T1000 (cell line): ENCODE measurements at places on chromosomes 2 and 18.

GRCh38 chr2:219609149-219609750 is 11.6 kb downstream of the STK11IP start:
- no peak for DNase-seq

DNA sequence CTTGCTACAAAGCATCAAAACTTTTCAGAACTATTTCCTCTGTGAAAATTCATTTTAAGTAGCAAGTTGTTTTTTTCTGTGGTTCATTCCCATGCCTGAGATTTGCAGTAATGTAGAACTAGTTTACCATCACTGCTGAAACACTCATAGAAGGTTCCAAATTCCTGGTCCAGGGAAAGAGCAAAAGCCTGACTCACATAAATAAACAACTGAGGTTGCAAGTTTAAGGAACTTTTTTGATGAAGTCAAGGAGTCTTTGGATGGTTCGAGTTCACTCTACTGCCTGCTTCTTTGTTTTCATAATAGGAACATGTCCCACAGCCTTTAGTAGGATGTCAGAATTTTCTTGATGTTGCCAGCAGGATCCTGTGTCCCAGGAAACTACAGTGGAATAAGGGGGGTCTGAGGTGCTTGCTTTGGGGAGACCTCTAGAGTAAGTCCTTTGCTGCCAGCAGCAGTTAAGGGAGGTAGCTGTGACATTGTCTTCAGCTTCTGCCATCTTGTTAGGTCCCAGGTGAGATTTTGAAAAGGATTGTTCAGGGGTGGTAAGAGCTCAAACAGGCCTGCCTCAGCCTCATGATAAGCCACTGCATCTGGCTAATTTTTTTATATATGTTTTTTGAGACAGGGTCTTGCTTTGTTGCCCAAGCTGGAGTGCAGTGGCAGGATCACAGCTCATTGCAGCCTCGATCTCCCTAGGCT is 43.9 kb downstream of the ACSL3 start:
- DNase-seq, result no peak

GRCh38 chr2:82494739-82495138 is 1964.3 kb downstream of the SUCLG1 start:
- no peak for DNase-seq

DNA sequence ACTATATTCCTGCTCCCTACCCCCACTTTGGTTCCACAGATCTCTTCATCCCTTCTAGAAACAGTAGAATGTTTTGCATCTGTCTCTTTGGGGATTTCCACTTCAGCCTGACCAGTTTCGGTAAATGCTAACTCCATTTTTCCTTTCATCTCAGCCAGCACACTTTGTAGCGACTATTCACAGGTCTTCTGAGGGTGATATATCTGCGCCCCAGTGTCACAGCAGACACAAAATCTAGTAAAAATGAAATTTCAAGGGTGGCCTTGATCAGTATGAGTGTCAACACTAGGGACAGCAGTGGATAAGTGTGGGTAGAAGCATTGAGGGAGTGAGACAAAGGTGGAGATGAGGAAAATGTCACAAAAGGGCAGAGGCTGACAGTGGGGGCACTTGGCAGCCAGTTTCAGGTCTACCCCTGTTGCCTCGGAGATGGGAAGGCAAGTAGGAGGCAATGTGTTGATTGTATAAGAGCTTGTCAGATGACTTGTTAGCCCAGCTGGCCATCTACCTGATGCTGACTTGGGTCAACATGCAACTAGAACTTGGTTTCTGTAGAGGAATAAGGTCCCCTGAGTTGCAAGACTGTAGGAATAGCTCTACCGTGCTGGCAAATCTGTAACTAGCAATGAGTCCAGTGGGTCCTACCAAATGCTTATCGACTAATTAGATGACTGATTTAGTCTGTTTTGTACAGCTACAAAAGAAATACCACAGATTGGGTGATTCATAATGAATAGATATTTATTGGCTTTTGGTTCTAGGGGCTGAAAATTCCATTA is 60.7 kb downstream of the CXCR4 start:
- no peak for DNase-seq

DNA sequence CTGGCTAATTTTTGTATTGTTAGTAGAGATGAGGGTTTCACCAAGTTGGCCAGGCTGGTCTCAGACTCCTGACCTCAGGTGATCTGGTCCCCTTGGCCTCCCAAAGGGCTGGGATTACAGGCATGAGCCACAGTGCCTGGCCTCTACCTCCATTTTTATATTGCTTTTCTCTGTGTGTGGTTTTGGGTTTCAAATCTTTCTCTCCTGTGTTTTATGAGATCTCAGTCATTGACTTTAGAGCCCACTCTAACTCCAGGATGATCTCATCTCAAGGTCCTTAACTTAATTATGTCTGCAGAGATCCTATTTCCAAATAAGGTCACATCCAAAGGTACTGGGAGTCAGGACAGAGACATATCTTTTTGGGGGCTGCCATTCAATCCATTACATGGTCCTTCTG is 24.7 kb downstream of the ARL4C start:
- DNase-seq, result no peak

- DNase-seq, result no peak
Measured at GRCh38 chr2:34003795-34004194, 404.7 kb upstream of the FAM98A start.

DNA sequence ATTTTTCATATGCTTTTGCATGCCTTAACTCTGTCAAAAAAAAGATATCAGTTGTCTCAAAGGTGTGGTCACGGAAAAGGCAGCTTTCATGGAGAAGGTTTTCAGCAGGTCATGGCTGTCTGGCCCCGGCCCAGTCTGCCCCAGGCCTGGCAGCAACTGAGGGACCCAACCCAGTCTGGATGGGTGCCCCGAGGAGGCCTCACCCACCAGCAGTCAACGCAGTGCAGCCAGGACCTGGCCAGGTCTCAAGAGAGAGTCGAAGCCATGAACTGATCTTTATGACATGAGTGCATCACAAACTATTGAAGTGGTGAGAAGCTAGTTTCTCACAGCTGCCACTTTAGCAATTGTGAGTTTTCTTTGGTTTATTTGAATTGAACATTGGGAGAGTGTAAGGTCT is 7.9 kb downstream of the TUBB6 start:
- DNase-seq, result no peak
